Activated T-cell treated with anti-CD3 and anti-CD28 coated beads for 4 hours (primary cell): ENCODE measurements at places on chromosomes 2 and 18.

- DNase-seq = no peak
Measured at GRCh38 chr2:157504623-157505022, 60.7 kb upstream of the CYTIP start.

DNA sequence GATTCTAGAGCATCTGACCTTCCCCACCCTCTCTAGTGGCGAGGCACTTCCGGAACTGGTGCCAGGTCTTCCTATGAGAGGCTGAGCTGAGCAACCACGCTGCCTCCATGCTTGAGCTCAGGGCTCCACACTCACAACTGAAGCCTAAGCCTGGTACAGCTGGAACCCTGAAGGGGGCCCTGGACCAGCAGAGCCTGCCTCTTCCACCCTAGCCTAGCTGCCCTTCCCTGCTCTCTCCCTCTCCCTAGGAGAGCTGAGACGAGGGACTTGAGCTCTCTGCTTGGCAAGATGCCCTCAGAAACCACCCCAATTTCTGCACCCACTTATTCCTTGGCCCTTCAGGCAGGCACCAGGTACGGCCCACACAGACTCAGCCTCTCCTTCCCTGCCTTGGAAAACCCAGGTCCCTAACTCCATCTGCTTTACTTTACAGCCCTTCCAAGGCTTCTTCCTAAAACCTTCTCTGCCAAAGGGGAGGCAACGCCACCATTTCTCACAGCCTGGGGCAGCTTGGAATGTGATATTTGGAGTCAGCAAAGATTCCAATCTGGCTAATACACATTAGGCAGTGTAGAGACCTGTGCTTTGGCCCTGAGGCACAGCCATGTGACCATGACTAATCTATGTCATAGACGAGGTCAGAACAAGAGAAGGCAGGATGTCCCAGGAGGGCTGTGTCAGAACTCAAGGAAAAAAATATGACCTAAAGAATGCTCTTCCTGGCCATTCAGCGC is 18.8 kb downstream of the COX7A2L start:
- DNase-seq = no peak

- no peak for DNase-seq
Measured at GRCh38 chr2:54455131-54455562, 980 bp upstream of the SPTBN1 start.

DNA sequence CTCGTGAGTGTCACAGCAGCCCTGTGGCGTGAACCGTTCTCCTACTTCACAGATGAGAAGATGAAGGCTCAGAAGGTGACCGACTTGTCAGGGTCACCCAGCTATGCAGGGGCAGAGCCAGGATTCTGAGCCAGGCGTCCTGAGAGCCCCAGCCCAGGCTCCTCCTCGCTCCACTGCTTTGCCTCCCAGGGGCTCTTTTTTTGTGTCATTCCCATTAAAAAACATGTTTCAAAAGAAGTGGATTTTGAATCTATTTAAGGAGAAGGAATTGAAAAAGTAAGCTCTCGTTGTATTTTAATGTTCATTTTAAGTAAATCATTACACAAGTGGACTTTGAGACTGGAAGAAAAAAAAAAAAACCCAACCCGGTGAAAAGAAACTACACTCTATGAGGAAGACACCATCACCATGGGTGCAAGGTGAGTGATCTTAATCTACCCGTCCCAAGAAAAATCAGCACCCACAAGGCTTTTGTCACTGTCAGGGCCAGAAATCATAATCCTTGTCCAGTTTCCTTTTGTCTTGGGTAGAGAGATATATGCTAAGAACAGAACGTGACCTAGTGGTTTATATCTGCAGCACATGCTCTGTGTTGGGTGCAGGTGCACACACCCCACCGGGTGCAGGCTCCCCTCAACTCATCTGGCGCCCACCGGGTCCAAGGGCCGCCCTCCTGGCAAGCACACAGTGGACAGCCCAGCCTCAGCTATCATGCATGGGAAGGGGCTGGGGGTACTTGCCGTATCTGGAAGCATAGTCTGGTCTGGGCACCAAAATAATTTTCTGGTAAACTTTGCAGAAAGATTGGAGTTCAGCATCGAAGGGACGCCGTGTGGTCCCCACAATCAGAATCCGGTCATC is 73.5 kb upstream of the ASB18 start:
- DNase-seq = no peak

GRCh38 chr2:170512266-170512665 is 202.9 kb upstream of the SP5 start:
- no peak for DNase-seq

DNA sequence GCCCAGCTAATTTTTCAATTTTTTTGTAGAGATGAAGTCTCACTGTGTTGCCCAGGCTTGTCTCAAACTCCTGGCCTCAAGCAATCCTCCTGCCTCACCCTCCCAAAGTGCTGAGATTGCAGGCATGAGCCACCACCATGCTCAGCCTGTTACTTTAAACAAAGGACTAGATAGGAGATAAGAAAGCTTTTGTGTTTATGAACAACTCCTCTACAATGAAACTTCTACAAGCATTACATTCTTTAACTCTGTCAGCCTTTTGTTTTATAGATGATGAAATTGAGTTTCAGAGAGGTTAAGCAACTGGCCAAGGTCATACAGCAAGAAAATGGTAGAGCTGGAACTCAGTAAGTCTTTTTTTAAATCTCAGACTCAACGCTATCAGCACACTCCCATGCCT is 22.7 kb downstream of the ALPK2 start:
- DNase-seq = no peak

GRCh38 chr2:237702441-237703391 is 75.3 kb downstream of the LRRFIP1 start:
- no peak for DNase-seq

- no peak for DNase-seq
Measured at GRCh38 chr18:39453882-39454281, 1888.3 kb upstream of the CELF4 start.

DNA sequence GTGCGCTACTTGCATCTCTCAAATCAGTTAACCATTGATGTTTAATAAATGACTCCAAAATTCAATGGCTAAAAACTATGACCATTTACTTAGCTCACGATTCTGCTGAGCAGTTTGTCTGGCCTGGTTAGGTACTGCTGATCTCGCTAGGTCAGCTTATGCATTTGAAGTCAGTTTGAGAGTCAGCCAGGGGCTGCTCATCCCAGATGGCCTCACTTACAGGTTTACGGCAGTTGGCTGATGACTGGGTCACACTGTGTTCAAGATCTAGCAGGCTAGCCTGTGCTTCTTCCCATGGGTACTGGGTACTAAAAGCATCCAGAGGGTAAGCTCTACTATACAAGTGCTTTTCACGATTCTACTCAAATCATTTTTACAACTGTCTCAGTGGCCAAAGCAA is 122.1 kb downstream of the DLGAP1 start:
- no peak for DNase-seq

DNA sequence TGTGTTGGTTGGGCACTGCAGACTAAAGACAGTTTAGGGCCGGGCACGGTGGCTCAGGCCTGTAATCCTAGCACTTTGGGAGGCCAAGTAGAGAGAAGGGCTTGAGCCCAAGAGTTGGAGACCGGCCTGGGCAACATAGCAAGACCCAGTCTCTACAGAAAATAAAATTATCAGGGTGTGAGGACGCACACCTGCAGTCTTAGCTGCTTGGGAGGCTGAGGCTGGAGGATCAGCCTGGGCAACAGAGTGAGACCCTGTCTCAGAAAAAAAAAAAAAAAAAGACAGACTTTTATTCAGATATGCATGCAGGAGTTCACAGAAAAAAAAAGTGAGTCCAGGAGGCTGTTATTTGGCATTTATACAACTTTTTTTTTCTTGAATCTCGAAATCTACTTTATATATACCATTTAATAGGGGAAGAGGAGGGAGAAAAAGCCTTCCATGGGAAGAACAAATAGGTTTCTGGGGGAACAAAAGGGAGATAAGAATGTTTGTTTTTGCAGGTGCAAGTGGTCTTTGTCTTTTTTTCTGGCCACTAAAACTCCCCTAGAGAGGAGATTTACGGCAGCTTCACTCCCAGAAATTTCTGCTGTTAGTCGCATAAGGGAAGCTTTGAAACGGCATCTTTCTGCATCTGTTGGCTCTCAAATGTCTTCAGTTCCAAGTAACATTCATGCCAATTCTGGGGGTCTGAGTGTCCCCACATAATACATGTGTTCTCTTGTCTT is 4.1 kb upstream of the MSH6 start:
- no peak for DNase-seq

- no peak for DNase-seq
Measured at GRCh38 chr2:177731384-177731783, 338.8 kb downstream of the AGPS start.

GRCh38 chr2:88489181-88489580 is 36.7 kb upstream of the FOXI3 start:
- no peak for DNase-seq
